ENCODE measurements at places on chromosomes 12 and 14. TPM values are rescaled to one million over a fixed set of nuclear protein-coding genes. Genes with fewer than 3 reads are reported as not detected.
A peak's percentile ranks its signal among the peaks of the same experiment; 100 is the strongest.

DNA sequence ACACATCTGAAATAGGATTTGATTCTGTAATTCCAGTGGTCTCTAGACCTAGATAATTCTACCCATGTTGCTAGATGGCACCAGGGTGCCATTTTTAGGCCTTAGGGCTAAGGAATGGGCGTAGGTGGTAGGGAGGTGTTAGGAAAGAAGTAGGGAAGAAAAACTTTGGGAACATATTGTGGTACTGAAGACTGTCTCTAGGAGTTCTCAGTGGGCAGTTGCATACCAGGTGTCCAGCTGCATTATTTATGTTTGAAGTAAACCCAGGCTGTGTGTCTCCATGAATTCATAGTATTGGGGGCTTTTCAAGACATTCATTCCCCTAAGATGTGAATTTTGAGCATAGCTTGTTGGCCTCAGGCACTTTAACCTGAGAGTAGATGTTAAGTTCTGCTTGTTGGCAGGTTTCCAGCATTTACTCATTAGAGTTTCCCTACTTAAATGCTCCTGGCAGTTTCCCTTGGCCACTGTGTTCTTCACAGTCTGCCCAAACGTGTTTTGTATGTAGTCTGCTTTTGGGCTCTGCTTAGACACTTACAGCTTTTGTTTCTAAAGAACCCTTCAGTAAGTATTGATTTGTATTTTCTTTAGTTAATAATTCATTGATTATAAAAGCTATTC, 31.5 kb upstream of the CCT2 start:
- DNase-seq, result peak; percentile 60

- DNase-seq, result no peak
Observed at GRCh38 chr12:12007713-12008231, 63.0 kb upstream of the BCL2L14 start.

GRCh38 chr12:115174920-115175319, 490.9 kb upstream of the TBX3 start:
- DNase-seq, result no peak

GRCh38 chr12:52581481-52581880, 7.8 kb upstream of the KRT74 start:
- peak; percentile 29 for DNase-seq

DNA sequence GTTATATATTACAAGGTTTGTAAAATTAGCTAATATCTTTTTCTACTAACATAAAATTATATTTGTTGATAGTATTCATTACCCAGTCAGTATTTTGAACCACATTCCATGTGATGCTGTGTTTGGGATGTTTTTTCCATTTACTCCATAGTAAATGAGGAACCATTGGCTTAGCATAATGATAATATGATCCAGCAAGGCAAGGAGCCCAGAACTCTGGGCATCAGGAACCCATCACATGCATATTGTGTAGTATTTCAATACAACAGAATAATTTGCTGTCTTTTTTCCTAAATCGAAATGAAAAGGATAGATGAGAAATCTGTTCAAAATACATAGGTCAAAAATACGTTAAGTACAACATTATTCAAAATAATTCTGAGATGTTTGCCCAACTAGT, 48.7 kb upstream of the GARIN2 start:
- DNase-seq, result no peak

DNA sequence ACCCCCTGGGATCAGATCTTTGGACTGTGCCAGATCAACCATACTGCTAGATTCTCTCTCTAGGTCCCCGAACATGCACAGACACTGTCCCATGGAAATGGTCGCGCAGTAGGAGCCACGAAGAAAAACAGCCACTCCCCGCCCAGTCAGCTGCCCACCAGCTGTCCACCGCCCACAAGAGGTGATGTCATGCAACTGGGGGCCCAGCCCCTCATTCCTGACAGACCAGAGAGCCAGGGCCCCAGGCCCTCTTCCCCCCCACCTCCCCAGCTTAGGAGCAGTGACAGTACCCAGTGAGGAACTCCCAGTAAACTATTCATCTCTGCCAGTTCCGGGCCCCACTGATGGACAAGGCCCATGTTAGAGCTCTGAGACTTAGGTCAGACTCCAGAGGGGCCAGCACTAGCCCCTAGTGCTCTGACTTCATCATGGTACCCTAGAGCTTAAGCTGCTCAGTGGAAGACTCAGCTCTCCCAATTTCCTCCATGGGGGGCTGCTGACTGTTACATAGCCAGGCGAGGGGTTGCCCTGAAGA, 3.7 kb upstream of the TAMALIN start:
- no peak for DNase-seq

- peak; percentile 10 for DNase-seq
Observed at GRCh38 chr14:54420478-54421142, 20.6 kb downstream of the CNIH1 start.

DNA sequence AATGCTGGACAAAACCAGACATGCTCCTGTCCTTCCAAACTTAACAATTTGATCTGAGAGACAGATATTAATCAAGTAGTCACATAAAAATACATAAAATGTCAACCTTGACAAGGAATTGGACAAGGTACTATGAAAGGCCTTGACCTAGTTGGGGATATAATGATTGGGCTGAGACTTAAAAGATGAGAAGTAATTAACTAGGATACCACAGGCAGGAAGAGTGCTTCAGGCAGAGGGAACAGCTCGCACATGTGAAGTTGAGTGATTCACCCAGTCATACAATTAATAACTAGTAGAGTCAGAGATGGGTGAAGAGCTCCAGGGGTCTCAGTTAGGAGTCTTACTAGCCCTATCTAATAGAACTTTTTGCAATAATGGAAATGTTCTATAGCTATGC, 259.5 kb downstream of the MSRB3 start:
- no peak for DNase-seq

MSI1 gene
- total RNA-seq, result 1.6 TPM

- DNase-seq, result no peak
Observed at GRCh38 chr14:33206981-33207380, 268.3 kb downstream of the NPAS3 start.

DNA sequence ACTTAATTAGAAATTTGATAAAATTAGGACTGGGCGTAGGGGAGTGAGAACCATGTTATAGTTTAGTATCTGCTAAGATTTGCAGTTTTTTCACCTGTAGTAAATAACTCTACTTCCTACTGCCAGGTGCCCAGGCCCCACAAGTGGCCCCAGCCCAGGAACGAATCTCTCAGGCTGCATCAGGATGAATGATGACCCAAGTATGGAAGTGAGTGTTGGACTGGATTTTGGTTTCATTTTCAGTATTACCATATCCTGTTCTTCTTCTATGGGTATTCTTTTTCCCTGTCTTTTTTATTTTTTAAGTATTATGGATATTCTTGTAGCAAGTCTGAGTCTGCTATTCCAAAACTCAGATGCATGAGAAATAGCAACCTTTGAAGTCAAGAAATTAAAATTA, 120.3 kb upstream of the BCAT1 start:
- DNase-seq, result no peak

GRCh38 chr12:99121546-99121945, 476.5 kb downstream of the APAF1 start:
- no peak for DNase-seq

DNA sequence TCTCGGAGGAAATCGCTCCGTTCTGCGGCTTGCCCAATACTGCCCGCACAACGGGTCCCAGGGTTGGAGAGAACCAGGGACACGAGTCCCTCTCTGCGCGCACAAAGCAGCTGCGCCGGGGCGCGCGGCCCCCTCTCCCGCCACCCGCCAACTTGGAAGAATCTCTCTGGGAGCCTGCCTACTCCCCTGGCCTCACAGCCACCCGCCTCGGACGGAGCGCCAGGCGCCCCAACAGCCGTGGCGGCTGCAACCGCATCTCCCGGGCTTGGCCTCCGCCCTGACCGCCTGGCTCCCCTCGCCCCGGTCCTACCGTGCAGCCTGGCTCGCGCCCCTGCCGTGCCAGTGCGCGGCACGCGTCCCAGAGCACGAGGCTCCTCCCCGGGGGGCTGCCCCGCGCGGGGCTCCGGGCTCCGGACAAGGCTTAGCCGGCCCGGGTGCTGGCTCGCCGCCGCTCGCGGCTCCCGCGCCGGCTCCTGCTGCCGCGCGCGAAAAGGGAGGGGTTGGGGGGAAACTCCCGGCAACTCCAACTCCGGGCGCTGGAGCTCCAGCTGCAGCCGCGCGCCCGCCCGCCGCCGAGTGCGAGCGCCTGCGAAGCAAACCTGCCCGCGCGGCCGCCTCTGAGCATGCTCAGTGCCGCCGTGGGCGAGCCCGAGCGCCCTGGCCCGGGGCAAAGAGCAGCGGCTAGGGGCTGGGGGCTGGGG, at the start of gene STXBP6:
Gene STXBP6, minus strand, starts transcription at position 580 of the 701 bp plus-strand sequence. CDS start 75,329 bp downstream, outside the sequence.
- peak; percentile 86 for DNase-seq

DNA sequence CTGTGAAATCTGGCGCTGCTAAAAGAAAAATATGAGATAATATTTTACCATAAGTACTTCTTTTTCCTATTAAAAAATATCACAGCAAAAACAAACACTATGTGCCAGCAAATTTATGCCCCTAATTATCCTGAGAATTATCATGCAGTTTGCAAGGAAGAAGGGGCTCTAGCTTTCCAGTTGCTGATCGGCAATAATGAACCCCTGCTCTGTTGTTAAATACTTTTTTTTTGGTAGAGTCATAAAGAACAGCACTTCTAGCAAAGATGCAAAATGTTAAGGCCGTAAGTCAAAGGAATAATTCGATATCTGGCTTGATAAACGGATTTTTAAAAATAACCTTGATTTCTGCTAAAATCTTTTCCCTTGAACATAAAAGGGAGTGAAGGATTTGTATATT, 108.9 kb downstream of the PDE3A start:
- no peak for DNase-seq

NFE2 gene
- total RNA-seq, result 0.59 TPM

DNA sequence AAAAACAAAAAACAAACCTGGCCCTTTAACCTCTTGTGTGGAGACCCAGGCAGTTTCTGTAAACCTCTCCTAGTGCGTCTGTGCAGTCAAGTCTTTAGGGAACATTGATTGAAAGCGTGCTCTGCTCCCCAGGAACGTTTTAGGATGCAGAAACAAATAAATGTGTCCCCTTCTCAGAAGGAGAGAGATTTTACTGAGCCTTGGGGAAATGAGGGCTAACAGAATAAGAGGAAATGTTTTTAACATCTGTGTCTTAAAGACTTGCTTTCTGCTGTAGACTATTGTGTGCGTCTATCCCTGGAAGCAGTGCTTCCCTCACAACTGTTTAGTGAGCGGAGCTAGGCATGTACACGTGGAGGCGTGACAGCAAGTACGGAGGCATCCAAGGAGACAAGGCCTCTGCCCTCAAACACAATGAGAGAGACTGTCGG, 54.3 kb downstream of the TECPR2 start:
- DNase-seq, result no peak

PAX9 gene
- total RNA-seq, result 0.81 TPM

DNA sequence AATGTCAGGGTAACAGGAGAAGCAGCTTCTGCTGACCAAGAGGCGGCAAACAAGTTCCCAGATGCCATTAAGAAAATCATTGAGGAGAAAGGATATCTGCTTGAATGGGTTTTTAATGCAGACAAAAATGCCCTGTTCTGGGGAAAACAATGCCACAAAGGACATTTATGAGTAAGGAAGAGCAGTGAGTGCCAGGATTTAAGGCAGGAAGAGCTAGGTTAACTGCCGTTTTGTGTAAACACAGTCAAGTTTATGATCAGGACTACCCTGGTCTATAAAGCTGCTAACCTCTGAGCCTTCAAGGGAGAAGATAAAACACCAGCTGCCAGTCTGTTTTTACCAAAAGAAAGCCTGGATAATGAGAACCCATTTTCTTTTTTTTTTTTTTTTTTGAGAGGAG, 8.5 kb downstream of the MAPKAPK5 start:
- DNase-seq, result no peak

- DNase-seq, result no peak
Observed at GRCh38 chr12:41681898-41682297, 462.8 kb downstream of the GXYLT1 start.

GRCh38 chr12:53493610-53494391, 5.5 kb downstream of the MAP3K12 start:
- no peak for DNase-seq

DNA sequence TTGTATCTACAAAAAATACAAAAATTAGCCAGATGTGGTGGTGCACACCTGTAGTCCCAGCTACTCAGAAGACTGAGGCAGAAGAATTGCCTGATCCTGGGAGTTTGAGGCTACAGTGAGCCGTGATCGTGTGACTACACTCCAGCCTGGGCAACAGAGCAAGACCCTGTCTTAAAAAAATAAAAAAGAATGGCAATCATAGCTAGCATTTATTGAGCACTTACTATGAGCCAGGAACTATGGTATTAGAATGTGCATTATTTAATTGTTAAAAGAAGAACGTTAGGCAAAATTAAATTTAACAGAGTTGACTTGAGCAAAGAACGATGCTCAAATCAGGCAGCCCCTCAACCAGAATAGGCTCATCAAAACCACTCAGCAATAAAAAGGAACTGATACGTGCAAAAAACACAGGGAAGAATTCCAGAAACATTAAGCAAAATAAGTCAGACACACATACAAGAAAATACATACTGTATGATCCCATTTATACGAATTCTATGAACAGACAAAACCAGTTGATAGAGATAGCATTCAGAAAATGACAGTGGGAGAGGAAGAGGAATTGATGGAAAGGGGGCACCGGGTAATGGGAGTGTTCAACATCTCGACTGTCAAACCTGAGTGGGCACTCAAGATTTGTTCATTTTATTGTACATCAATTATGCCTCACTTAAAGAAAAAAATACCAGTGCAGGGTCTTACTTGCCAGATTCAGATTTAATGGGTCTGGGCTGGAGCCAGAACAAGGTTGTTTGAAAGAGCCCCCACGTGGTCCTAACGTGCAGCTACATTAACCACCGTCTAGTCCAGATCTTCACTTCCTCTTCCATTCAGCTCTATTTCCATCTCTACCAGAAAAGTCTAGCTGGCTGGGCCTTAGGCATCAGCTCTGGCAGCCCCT, 8.0 kb downstream of the SCNN1A start:
- DNase-seq, result no peak

GRCh38 chr12:118850244-118850825, 131.0 kb upstream of the SRRM4 start:
- no peak for DNase-seq

CLEC7A gene
- total RNA-seq, result 2.7 TPM

DNA sequence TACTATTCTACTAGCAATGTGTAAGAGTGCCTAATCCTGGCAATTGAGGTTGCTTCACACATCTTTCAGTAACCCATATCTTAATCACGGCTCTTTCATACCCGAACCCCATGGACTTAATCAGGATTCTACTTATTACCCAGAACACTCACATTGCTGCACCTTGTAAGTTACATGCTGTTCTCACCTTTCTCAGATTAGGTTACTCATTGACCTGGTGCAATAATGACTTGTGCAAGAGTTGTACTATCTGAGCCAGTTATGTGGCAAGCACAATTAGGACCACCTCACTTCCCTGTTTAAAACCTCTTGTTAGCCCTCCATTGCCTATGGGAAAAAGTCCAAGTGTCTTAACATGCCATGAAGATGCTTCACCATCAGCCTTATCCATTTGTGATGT, 306.7 kb upstream of the E2F7 start:
- no peak for DNase-seq

GRCh38 chr12:14696265-14696741, at the start of gene GUCY2C:
Gene GUCY2C, minus strand, starts transcription at chr12:14696599. Its CDS starts 151 bp downstream, at chr12:14696448.
- no peak for DNase-seq

DPPA3 gene
- total RNA-seq, result not detected

- no peak for DNase-seq
Observed at GRCh38 chr12:88247241-88247643, 105.1 kb downstream of the TMTC3 start.

DBX2 gene
- total RNA-seq, result 0.59 TPM

All from thyroid gland (tissue), 4 donors.